CD4-positive, CD25-positive, alpha-beta regulatory T cell (primary cell): ENCODE measurements at places on chromosomes 7 and 10. TPM values are rescaled to one million over a fixed set of nuclear protein-coding genes. Genes with fewer than 3 reads are reported as not detected.

MACROH2A2 gene
- total RNA-seq, result 2.4 TPM

PNLIP gene
- total RNA-seq, result not detected

- DNase-seq, result no peak
- H3K27ac ChIP-seq, result no peak overlapping the region
- no peak overlapping the region for H3K4me3 ChIP-seq
These were observed 214.0 kb upstream of the DKK1 start for GRCh38 chr10:52100011-52100547.

DNA sequence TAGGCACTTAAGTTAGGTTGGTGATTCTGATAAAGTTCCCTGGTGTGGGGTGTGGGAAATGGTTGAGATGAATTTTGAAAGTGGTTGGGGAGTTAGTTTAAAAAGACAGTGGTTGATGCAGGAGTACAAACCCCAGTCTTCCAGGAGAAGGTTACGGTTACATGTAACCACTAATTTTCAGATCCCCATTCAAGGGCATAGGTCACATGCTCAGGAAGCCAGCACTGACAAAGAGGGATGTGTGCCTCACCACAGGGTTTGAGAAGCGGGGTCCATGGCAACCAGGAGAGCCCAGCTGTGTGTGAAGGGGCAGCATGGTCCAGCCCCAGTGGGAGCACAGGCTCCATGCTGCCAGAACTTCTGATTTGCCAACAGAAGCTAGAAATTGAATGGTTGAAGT is 144.2 kb downstream of the MDFIC start:
- no peaks in the 10 kb centered on the region for H3K36me3 ChIP-seq
- no peak for DNase-seq
- H3K27me3 ChIP-seq, result no peaks in the 10 kb centered on the region
- no peak overlapping the region for H3K27ac ChIP-seq
- H3K4me1 ChIP-seq, result no peaks in the 10 kb centered on the region
- H3K4me3 ChIP-seq, result no peak overlapping the region

ACSM6 gene
- not detected for total RNA-seq
